ENCODE measurements at places on chromosomes 7 and 10.

GRCh38 chr7:102097601-102098161 lies 189.0 kb upstream of the SH2B2 start:
- DNase-seq: peak; percentile 91

- no peak for DNase-seq
These were observed 558.2 kb upstream of the GALNT17 start for GRCh38 chr7:70573696-70574095.

DNA sequence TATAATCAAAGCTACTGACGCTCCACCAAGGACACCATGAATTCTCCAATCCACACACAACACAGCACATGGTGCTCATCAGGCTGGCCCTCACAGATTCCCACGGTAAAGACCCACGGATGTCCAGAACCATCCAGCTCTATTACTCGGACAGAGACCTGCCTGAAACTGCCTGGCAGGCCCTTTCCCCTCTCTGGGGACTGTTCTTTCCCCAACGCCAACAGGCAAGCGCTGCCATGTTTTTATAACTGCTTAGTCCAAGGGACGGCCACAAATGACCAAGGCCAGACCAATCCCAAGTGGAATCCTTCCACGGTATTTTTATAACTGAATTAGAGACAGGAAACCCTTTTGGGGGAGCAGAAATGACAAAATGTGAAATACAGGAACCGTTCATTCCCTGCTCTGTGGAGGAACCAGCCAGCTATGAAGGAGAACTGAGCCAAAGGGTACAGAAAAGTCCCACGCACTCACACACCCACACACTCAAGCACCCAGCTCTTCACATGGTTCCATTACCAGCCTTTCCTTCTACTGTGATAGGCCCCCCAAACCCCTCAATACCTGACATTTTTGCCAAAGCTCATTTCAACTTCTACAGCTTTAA lies 4.1 kb downstream of the PIP4K2A start:
- no peak for DNase-seq

DNA sequence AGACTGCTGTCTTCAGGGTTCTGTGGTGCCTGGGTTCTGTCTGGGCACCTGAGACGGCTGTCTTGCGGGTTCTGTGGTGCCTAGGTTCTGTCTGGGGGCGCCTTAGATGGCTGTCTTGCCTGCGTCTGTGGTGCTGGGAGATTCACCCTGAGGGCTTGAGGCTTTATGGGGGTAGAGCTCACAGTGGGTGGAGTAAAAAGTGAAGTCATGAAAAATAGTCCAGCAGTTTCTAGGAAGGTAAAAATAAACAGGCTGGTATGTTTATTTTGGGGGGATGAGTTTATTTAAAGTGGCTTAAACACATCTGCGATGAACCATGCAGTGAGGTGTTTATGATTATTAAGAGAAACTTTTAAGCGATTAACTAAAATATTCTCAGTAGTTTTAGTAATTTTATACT lies 64.2 kb downstream of the NKX6-2 start:
- no peak for DNase-seq

DNA sequence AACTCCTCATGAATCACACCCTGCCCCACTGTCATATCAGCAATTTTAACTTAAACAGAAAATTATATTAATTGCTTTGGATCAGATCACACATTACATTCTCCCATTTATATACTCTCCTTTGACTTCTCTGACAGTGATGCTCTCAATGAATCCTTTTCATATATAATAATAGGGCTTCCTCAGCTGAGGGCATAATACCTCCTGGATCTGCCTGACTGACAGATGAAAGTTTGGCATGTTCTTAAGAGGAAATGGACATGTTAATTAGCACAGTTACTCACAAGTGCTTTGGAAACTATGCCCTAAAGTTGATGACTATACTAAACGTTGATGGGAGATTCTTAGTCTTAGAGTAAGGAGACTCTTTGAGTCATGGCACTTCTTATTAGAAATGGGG lies 478.2 kb upstream of the LRRN3 start:
- DNase-seq: no peak

GRCh38 chr10:50260791-50261281 lies 9.5 kb upstream of the ASAH2 start:
- DNase-seq: peak; percentile 21

DNA sequence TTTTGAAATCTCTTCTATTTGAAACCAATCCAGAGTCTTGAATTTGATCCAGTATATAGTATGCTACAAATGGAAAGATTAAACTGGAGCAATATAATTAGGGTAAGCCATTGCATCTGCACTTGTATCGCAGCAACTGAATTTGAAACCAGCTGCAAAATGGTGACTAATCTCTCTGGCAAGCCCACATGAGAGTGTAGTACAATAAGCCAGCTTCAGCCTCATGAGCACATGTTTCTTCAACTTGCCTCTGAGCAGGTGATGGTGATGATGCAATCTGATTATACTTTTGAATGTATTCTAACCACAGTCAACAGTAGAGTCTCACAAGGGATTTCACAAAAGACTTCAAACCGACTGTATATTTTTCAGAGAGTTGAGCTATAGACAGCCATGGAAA lies 829 bp upstream of the RPA3 start:
- DNase-seq: peak; percentile 41

Data from trophoblast cell (in vitro differentiated cells and primary cell).